Fibroblast of mammary gland (primary cell): ENCODE measurements at places on chromosomes 11 and 22.

DNA sequence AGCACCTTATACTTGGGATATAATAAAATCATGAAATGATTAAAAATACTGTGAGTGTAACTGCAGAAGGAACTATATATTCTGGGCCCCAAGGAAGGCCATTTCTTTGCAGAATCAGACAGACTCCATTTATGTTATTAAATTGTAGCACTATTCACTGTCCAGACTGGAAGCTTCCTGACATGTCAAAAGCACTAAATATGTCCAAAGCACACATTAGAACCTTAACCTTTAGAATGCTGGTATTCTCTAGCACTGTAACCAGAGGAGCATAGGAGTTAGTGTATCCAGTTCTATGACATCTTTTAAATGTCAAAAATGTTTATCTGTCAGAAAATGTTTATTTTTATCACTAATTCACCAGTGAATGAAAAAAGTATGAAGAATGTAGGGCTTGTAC is 246.9 kb downstream of the CADM1 start:
- no peak for DNase-seq

DNA sequence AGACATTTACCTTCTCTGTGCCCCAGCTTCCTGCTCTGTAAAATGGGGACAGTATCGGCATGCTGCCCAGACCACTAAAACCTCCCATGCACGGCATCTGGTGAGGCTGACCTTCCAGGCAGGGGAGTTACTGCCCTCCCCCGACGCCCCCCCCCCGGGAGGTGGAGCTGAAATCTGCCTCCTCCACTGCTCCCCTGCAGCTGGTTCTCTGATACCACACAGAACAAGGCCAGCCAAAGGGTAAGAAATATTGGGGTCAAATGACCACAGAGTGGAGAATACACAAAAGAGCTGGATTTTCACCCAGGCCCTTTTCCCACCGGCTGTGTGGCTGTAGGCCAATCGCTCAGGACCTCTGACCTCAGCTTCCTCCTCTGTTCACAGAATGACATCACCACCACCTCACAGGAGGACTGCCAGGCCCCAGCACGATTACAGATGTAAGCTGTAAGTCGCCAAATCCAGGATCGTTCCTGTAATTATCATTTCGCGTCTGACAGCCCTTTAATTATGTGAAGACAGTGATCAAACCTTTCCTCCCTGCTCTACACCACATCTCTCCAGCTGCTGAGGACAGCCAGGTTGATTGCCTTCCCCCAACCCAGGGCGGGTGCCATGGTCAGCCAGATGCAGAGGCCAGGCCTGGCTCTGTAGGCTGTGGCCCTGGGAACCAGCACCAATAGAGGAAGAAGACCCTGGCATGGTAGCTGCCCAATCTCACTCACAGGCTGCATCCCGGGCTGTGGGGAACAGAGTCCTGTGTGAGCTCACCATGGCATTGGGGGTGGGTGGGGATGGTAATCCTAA is 35.7 kb upstream of the KLHL35 start:
- DNase-seq: peak; percentile 90

DNA sequence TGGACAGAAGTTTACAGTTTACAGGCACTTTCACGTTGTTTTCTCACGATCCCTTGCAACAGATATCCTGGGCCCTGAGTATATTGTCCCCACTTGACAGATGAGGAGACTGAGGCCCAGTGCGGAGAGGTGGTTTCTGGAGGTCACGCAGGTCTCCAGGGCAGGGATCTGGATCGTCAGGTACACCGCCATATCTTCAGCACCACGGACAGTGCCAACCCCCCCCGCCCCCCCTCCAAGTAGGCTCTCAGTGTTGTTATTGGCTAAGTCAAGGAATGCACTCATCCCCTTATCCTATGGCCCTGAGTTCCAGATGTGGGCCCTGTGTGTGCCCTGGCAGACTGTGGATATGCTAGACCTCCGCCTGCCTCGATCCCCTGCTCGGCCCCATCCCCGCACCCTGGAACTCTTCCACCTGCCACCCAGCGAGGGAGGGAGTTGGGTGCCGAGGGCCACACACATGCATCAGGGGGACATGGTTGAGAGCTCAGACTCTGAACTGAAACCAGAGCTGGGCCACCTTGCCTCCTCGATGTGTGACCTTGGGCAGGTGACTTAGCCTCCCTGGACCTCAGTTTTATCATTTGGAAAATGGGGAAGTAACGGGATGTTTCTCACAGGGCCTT is 37.5 kb downstream of the MPPED1 start:
- no peak for DNase-seq

- no peak for DNase-seq
Observed at GRCh38 chr11:117872975-117873827, 3.3 kb downstream of the FXYD6 start.

DNA sequence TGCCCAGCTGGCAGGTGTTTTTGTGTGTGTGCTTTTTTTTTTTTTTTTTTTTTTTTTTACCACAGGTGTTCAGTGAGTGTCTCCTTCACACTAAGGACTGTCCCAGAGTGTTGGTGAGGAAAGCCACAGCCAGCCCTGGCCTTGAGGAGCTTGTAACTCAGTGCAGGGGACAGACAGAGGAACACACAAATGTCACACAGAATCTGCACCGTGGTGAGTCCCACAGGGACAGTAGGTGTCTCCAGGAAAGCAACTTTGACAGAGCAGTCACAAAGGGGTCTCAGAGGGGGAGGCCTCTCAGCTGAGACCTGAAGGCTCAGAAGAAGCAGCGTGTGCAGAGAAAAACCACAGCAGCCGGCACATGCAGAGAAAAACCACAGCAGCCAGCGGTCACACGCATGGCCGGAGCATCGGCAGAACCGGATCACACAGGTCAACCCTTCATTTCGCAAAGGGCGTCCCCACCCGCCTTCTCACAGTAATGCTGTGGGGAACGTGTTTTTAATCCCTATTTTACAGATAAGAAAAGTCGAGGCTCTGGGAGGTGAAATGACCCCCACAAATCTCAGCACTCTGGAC is 101.7 kb upstream of the PRR5 start:
- no peak for DNase-seq

- DNase-seq: no peak
Observed at GRCh38 chr11:16031210-16031609, 325.1 kb downstream of the SOX6 start.

GRCh38 chr11:58844361-58845005 is at the start of gene GLYATL2:
Gene GLYATL2 (minus strand): TSS chr11:58844704. CDS start chr11:58839612, 5,092 bp downstream.
- DNase-seq: no peak

- DNase-seq: no peak
Observed at GRCh38 chr11:117706322-117706814, 90.6 kb downstream of the DSCAML1 start.

DNA sequence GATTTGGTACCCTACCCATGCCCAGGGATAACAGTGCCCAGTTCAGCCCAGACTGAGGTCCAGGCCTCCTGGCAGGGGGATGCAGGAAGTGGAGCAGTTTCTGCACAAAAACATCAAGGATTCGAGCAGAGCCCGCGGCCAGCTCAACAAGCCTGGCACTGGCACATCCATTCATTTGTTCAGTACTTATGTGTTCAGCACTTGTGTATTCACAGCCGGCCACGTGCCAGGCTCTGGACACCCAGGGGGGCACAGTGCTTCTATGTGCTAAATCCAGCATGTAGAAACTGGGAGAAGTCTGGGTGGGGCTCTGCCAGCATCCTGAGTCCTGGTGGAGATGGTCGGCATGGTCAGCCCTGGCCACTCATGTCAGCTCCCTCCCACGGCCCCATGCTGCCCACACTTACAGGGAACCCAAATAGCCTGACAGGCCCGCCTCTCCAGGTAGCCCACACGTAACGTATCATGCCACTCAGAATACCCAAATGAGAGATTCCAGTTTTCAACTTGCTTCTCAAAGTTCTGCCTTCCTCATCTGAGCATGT is 28.5 kb downstream of the LINC01488 start:
- DNase-seq: no peak

DNA sequence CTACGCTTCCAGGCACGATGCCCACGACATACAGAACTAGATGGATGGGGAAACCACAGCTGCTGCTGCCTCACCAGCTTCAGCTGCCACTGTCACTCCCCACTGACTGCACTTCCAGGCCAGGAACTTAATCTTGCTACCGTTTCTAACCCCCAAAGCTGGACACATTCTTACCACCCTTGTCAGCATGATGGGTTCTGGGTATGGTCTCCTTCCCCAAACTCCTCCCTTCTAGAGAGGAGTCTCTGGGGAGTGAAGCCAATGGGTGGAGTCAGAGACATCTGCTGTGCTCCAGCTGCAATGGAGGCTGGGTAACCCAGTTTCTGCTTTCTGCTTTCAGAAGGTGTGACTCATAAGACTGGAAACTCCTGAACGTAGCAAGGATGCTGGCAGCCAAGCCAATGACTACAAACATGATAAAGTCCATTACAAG is 87.0 kb upstream of the THY1 start:
- peak; percentile 97 for DNase-seq

GRCh38 chr11:37718431-37718999 is 1120.5 kb upstream of the RAG2 start:
- no peak for DNase-seq

DNA sequence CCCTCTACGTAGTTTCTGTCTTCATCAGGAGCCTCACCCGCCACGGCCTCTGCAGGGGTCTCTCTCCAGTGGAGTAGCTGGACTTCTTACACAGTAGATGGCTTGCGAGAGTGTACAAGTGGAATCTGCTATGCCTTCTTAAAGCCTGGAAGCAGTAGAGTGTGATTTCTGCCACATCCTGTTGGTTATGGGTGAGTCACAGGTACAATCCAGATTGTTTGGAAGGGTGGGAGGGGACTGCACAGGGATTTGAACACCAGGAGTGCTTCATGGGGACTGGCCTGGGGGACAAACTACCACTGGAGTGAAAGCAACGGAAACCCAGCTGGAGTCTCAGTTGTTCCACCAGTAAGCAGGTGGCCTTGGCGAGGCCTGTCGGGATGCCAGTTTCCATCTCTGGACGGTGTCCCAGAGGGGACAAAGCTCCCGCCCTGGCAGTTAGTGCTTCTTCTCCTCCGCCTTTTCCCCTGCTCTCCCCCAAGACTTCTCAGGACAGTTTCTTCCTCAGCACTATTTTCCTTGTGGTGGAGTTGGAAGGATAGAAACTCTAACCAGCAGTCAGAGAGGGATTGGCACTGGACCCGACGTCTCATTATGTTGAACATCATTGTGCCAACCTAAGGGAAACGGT is 85.0 kb upstream of the RCN1 start:
- peak; percentile 39 for DNase-seq

DNA sequence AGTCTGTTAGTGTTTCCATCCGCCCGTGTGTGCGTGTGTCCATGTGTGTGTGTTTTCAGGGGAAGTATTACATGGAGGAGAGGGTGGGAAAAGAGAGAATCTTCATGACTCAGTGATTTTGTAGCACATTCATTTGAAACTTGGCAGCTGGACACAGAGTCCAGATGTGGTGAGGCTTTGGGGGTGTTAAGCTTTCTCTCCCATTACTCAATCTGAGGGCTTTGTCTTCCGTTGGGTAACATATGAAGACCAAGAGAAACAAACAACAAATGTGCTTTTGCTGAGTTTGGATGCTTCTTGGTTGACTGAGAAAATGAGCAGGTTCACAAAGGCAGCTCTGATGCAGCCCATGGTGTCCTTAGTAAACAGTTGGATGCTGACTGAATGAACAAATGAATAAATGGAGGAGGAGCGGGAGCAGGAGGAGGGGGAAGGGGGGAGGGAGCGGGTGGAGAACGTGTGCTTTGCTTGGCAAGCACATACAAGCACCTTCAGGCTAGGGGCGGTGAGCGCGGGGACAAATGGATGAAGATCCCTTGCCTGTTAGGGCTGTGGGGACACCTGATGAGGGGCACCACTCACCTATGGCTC is 104.3 kb downstream of the ST3GAL4 start:
- DNase-seq: peak; percentile 94
